Activated T-cell treated with anti-CD3 and anti-CD28 coated beads, Interleukin-2, amount 50 U/mL, for 24 hours (primary cell): ENCODE measurements at places on chromosomes 2 and 18.

GRCh38 chr2:43361286-43361685 is 134.9 kb upstream of the ZFP36L2 start:
- H3K36me3 ChIP-seq, result peaks cover 15% of the 10 kb centered on the region
- H3K4me3 ChIP-seq, result no peak overlapping the region
- peaks cover 3% of the 10 kb centered on the region for H3K4me1 ChIP-seq
- no peaks in the 10 kb centered on the region for H3K27me3 ChIP-seq

- H3K36me3 ChIP-seq, result no peaks in the 10 kb centered on the region
- H3K27me3 ChIP-seq, result peaks cover 2% of the 10 kb centered on the region
- no peak overlapping the region for H3K27ac ChIP-seq
- H3K4me3 ChIP-seq, result no peak overlapping the region
- H3K4me1 ChIP-seq, result no peaks in the 10 kb centered on the region
These were observed 83.6 kb downstream of the RHOB start for GRCh38 chr2:20530520-20530919.

DNA sequence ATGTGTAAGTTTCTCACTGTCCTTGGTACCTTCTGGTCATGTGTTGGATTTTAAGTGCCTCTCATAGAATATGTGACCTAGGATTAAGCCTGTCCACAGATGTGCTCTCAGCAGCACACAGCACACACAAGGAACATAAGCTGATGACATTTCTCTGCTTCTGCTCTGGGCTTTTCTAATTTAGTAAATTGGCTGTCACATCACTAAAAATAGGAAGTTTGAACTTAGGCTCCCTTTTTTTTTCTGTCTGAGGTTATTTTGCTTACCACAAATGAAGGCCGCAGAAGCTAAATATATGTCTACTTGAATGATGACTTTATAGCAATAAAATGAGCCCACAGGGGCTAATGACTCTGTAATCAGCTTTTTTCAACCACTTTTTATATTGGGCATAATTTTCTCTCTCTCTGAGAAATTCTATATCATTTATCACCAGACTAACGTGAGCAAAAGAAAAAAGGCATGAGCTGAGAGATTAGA is 150.2 kb upstream of the KLHL14 start:
- H3K4me3 ChIP-seq, result no peak overlapping the region
- H3K36me3 ChIP-seq, result no peaks in the 10 kb centered on the region
- DNase-seq, result no peak
- H3K4me1 ChIP-seq, result no peaks in the 10 kb centered on the region
- H3K27ac ChIP-seq, result no peak overlapping the region
- H3K27me3 ChIP-seq, result no peaks in the 10 kb centered on the region

DNA sequence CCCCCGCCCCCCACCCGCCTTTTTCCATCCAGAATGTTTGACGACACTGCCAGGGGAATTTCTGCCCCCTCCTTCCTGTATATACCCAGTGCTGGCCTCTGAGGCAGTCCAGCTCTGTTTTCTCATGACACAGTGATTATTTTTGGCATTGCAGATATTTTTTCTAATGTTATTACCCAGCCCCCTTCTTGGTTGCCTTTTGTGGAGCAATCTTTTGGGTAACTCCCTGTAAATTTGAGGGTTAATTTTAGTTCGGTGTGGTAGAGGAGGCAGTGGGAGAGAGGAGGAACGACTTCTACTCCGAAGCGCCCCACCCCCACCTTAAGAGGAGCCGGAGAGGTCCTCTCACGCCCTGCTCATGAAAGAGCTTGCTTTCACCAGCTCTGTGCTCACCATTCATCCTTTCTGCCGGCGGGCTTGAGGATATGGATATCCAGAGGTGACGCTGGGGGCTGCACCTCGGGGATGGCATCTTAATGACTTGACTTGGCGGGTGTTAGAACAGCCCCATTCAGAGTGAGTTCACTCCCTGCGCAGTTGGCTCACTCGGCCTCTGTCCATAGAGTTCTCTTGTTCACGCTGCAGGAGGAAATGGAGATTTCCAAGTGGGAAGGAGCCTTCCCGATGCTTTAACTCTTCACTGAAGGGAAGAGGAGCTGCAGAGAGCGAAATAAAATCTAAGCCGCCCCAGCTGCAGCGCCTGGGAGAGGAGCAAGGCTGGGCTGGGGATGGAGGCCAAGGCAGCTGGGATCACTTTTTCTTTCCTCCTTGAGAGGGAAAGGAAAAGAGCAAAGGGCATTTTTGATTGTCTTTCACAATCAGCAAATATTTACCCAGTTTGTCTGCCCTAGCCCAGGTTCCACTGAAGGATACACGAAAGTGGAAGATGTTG is 38.4 kb downstream of the EPAS1 start:
- no peak overlapping the region for H3K4me3 ChIP-seq
- H3K36me3 ChIP-seq, result no peaks in the 10 kb centered on the region
- H3K4me1 ChIP-seq, result peaks cover 18% of the 10 kb centered on the region
- H3K27ac ChIP-seq, result no peak overlapping the region
- DNase-seq, result no peak
- no peaks in the 10 kb centered on the region for H3K27me3 ChIP-seq

- peaks cover 4% of the 10 kb centered on the region for H3K4me1 ChIP-seq
- no peak overlapping the region for H3K4me3 ChIP-seq
- H3K27me3 ChIP-seq, result peaks cover 8% of the 10 kb centered on the region
- DNase-seq, result no peak
- no peaks in the 10 kb centered on the region for H3K36me3 ChIP-seq
These were observed 54.5 kb downstream of the SCN2A start for GRCh38 chr2:165293440-165294420.

DNA sequence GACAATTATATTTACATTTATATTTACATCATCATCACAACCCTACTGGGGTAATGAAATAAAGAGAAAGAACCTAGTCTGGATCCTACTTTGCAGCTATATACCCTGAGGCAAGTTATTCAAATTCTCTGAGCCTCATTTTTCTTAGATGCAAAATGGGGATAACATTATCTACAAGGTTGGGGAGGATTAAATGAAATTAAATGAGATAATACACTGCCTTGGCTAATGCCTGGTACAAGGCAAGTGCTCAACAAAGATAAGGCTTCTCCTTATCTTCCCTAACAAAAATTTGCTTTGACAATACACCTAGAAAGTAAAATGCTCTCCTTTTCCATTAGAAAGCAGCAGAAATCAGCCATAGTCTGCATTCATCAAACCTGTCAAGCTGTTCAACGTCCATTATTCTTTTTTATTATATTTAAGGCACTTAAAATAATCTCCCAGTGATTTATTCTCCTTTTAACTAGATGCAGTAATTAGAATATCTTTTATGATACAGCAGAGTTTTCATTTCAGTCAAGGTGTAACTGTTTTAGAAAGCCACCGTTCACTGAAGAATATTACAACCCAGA is 44.8 kb downstream of the TCF4 start:
- no peaks in the 10 kb centered on the region for H3K4me1 ChIP-seq
- no peak overlapping the region for H3K4me3 ChIP-seq
- DNase-seq, result no peak
- H3K27me3 ChIP-seq, result no peaks in the 10 kb centered on the region

- H3K27ac ChIP-seq, result peak overlapping the region; percentile 71
- peaks cover 37% of the 10 kb centered on the region for H3K27me3 ChIP-seq
- peaks cover 21% of the 10 kb centered on the region for H3K4me1 ChIP-seq
- peak; percentile 89 for DNase-seq
- no peaks in the 10 kb centered on the region for H3K36me3 ChIP-seq
These were observed 50.1 kb downstream of the GREB1 start for GRCh38 chr2:11583840-11584524.

DNA sequence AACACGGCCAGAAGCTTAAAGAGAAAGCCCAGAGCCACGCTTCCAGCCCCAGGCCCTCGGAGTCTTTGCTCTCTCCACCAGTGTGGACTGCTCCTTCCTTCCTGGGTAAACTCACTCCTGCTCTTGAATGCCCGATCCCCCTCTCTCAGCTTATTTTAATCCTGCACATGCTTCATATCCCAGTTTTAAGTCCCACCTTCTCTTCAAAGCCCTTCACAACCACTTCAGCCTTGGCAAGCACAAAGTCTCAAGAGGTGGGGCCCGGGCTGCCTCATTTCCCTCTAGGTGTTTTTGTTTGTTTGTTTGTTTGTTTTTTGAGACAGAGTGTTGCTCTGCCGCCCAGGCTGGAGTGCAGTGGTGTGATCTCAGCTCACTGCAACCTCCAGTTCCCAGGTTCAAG is 21.6 kb upstream of the CREG2 start:
- no peaks in the 10 kb centered on the region for H3K4me1 ChIP-seq
- DNase-seq, result no peak
- H3K4me3 ChIP-seq, result no peak overlapping the region
- H3K27ac ChIP-seq, result no peak overlapping the region
- peaks cover 2% of the 10 kb centered on the region for H3K27me3 ChIP-seq
- H3K36me3 ChIP-seq, result no peaks in the 10 kb centered on the region

DNA sequence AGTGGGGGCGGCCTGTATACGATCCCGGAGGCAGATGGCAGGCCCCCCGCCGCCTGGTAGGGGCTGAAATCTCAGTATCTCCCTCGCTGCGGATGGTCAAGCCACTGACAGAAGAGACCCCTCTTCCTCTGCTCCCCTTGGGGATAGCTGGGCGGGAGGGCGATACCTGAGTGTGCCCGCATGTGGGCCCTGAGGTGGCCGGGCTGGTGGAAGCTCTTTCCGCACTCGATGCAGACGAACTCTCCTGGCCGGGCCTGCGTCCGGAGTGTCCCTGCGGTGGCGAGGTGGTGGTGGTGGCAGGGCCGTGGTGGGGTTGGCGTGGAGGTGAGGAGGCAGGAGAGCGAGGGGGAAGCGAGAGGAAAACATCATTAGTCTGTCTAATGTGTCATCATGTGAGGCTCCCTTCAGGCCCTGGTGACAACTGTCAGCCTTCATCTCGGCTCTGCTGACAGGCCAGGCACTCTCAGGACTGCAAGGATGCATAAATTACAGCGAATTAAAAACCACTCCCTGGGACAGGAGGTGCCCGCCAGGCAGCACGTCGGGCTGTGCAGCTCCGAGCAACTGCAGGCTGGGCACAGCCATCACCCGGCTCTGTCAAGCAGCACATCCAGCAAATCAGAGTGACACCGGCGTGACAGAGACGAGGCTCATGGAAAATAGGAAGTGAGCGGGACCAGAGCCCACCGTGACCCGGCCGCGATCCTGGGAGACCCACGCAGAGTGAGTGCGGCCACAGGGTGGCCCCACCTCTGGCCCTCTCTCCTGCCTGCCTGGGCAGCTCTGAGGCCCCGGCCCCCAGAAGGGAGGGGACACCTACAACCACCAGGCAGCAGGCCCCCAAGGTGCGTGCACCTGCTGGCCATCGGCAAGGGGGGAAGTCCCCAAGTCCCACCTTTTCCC is 123.5 kb downstream of the ZNF516 start:
- peaks cover 15% of the 10 kb centered on the region for H3K36me3 ChIP-seq
- no peak overlapping the region for H3K4me3 ChIP-seq
- peak; percentile 25 for DNase-seq
- H3K27ac ChIP-seq, result no peak overlapping the region

GRCh38 chr2:156480376-156480775 is 44.2 kb downstream of the GPD2 start:
- H3K4me1 ChIP-seq, result peaks cover 66% of the 10 kb centered on the region
- H3K27me3 ChIP-seq, result no peaks in the 10 kb centered on the region
- H3K36me3 ChIP-seq, result peaks cover 46% of the 10 kb centered on the region
- no peak for DNase-seq

DNA sequence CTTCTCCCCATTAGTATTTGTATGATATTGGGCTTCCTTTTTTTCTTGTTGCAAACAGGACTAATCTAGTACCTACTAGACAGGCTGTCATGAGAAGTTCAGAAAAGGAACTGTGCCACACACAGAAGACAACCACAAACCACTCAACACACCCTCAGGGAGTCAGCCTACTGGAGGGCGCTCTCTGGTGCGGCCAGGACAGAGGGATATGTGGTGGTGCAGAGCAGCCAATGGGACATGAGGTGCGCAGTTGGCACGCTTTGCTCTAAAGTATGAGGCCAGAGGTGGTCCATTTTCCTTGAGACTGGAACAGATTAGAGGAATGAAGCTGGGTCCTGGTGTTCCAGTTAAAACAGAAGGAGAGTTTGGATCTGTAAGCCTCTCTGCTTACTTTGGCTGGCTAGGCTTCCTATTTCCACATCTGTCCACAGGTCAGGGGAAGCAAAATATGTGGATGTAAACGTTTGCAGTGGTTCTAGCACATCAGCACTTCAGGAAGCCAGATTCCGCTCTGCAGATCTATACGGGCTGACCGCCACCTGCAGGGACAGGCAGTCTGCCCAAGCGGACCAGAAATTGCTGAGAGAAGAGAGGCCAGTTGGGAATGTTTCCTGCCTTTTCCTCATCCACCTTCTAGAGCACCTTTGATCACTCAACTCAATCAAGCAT is 114.1 kb downstream of the GFPT1 start:
- no peak overlapping the region for H3K27ac ChIP-seq
- no peaks in the 10 kb centered on the region for H3K4me1 ChIP-seq
- no peaks in the 10 kb centered on the region for H3K36me3 ChIP-seq
- H3K27me3 ChIP-seq, result peaks cover 40% of the 10 kb centered on the region

- DNase-seq, result no peak
- H3K4me3 ChIP-seq, result no peak overlapping the region
- H3K27ac ChIP-seq, result no peak overlapping the region
- H3K27me3 ChIP-seq, result peaks cover 5% of the 10 kb centered on the region
- H3K36me3 ChIP-seq, result no peaks in the 10 kb centered on the region
- H3K4me1 ChIP-seq, result no peaks in the 10 kb centered on the region
These were observed 12.8 kb upstream of the PLA2R1 start for GRCh38 chr2:160075171-160075570.

- no peaks in the 10 kb centered on the region for H3K27me3 ChIP-seq
- H3K27ac ChIP-seq, result no peak overlapping the region
- no peaks in the 10 kb centered on the region for H3K36me3 ChIP-seq
- no peak for DNase-seq
- no peak overlapping the region for H3K4me3 ChIP-seq
These were observed 45.4 kb upstream of the TAF1B start for GRCh38 chr2:9797681-9798556.

- DNase-seq, result no peak
- H3K4me3 ChIP-seq, result no peak overlapping the region
- no peak overlapping the region for H3K27ac ChIP-seq
- peaks cover 10% of the 10 kb centered on the region for H3K4me1 ChIP-seq
- H3K36me3 ChIP-seq, result no peaks in the 10 kb centered on the region
These were observed 93.8 kb upstream of the MBOAT2 start for GRCh38 chr2:9097239-9097638.

GRCh38 chr2:118202707-118203303 is 114.5 kb downstream of the INSIG2 start:
- no peaks in the 10 kb centered on the region for H3K36me3 ChIP-seq
- H3K27me3 ChIP-seq, result peaks cover 35% of the 10 kb centered on the region
- H3K4me3 ChIP-seq, result peak overlapping the region; percentile 30
- DNase-seq, result peak; percentile 66
- peaks cover 4% of the 10 kb centered on the region for H3K4me1 ChIP-seq

DNA sequence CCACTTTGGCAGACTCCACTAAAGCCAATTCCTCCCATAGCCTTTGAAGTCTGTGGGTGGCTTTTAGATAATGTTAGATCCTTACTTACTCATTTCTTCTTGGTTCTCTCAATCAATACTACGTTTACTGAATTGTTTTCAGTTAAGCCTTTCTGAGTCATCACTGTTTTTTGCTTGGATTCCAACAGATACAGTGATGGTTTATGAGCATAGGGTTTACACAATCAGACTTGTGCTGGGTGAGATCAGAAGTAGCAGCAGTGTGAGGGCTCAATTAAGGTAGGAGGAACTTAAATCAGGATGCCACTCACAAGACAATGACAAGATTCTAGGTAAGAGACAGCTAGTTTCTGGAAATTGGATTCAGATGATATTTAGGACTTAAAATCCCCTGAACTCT is 297.7 kb upstream of the DOK6 start:
- DNase-seq, result no peak
- no peaks in the 10 kb centered on the region for H3K4me1 ChIP-seq
- H3K27ac ChIP-seq, result no peak overlapping the region

- H3K4me3 ChIP-seq, result no peak overlapping the region
- no peak for DNase-seq
- no peak overlapping the region for H3K27ac ChIP-seq
- H3K27me3 ChIP-seq, result peaks cover 16% of the 10 kb centered on the region
- no peaks in the 10 kb centered on the region for H3K36me3 ChIP-seq
These were observed 118.5 kb downstream of the AGAP1 start for GRCh38 chr2:235612181-235612950.
